ENCODE measurements at places on chromosomes 5 and 9.

- DNase-seq, result no peak
Observed at GRCh38 chr9:89839449-89839848, 234.6 kb downstream of the GADD45G start.

DNA sequence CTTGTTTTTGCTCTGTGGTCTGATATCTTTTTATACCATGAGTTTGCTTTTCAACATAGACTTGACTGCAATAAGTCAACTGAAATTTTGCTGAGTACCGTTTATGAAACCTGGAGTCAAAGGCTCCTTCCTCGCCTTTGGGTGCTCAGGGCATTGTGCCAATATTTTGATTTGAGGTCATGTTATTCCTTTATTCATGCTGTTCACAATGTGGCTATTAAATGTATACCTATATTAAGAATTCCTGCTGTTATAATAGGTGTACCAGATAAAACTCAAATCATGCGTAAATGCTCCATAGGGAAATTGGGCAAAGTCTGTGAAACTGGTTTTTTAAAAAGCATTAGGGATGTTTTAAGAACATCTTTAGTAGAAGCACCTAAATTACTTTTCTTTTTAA is 334.0 kb upstream of the NUDT12 start:
- no peak for DNase-seq

DNA sequence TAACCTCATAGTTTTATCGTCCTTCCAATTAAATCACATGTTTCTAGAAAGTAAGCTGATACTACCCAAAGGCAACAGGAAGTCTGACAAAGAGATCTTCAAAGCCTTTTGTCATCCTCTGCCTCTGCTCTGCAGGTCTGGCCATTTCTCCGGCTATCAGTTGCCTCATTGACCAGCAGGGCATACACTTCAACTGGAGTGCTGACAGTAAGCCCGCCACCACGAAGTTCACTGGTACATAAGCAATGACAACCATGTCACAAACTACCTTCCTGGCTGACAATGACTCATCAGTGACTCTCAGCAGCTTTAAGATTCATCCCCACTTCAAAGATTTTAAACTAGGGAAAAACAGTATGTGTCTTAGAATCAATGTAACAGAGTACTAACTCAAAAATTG is 20.6 kb downstream of the SPTLC1 start:
- DNase-seq, result no peak

DNA sequence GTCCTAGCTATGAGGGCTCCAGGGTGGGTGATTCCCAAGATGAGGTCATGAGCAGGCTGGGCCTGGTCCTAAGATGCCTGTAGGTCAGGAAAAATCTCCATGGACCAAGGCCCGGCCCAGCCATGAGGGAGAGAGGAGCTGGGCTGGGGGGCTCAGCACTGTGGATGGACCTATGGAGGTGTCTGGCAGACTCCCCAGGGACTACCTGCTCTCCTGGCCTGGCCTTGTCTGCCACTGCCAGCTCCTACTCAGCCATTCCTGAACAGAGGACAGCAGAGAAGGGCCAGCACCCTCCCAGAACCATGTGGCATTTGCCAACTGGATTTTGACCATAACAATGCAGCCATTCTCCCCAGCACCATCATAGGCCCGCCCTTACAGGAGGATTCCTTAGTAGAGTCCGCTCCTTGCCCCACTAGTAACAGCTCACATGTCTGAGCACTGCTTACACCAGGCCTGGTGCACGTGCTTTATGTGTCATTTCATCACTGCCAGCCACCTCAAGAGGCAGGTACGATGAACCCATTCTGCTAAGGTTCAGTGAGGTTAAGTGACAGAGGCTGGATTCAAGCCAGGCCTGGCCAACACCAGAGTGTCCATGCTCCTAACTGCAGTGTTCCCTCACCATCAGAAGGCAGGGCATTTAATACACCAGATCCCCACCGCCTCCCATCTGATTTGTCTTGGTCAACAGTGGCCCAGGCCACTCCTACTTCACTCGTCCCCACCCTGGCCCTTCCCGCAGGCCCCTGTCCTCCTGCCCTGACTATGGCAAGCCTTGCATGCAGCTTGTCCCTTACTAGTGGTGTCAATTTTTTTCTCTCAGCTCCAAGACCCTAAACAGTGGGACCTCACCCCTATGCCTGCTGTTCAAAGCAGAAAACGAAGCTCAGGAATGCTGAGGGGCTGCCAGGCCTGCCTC is 669 bp downstream of the IL13 start:
- no peak for DNase-seq

GRCh38 chr5:33317271-33317670 is 123.5 kb upstream of the TARS1 start:
- DNase-seq, result no peak

DNA sequence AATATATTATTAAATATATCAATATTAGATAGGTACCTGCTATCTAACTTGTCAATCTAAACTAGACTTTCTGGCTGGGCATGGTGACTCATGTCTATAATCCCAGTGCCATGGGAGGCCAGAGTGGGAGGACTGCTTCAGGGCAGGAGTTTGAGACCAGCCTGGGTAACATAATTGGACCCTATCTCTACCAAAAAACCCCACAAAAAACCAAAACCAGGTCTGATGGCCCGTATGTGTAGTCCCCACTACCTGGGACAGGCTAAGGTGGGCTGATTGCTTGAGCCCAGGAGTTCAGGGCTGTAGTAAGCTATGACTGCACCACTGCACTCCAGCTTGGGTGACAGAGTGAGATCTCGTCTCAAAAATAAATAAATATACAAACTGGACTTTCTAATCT is 55.0 kb downstream of the PJA2 start:
- DNase-seq, result no peak

DNA sequence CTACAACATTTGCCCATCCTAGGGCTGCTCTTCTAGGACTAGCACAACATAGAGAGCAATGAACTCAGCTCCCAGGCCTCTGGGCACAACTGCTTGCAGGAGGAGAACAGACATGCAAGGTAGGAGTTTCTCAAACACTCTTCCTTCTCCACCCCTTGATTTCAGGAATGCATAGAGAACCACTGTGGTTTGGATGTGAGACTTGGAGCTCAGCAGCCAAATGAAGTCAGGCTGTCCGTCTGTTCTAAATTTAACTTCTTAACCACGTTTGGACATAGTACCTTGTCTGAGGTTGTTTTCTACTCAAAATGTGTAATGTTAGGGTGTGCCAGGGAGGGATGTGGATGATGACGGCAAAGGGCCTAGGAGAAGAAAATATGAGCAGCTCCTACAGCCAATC is 515.1 kb upstream of the TNC start:
- no peak for DNase-seq

- no peak for DNase-seq
Observed at GRCh38 chr9:114908104-114908622, 22.2 kb downstream of the TNFSF8 start.

- no peak for DNase-seq
Observed at GRCh38 chr9:101716629-101717028, 21.8 kb downstream of the GRIN3A start.

GRCh38 chr5:149019679-149020078 is 43.2 kb downstream of the SH3TC2 start:
- DNase-seq, result no peak

DNA sequence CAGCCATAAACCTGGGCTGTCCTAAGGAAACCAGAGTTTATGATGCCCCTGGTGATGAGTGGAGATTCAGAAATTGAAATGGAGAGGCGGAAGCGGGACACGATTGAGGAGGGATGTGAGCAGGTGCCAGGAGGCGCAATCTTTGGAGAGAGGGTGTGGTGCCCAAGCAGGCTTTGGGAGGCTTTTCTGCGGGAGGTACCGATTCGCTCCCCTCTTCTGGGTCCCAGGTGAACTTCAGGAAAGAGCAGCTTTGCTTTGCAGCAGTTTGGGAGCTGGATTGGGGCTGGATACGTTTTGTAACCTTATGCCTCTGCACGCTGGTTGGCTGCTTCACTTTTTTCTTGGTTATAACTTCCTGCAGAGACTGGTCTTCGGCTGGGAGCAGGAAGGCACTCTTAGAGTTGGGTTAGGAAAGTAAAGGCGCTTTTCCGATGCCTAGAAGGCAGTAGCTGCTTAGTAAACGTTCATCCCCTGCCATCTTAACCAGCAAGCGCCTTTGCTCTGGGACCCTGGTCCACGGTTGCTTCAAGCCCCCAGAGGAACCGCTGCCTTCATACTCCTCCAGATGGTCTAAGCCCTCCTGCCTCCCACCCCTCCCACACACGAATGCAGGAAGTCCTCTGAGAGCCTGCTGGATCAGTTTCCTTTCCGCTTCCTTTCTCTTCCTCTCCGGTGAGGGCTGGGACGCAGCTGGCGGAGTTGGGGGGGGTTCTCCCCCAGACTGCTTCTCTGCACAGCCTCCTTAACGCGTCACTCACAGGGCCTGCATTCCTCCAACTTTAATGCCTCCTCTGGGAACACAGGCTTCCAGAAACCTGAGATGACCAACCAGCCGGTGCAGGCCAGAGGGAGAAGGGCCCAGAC is 15.2 kb upstream of the NEK6 start:
- peak; percentile 63 for DNase-seq

All from iPS DF 19.7 (cell line).